ENCODE measurements at places on chromosomes 1 and 21.

- DNase-seq, result no peak
Measured at GRCh38 chr1:23897083-23897482, 16.1 kb downstream of the CNR2 start.

GRCh38 chr1:235918032-235918431, 51.3 kb upstream of the LYST start:
- no peak for DNase-seq

DNA sequence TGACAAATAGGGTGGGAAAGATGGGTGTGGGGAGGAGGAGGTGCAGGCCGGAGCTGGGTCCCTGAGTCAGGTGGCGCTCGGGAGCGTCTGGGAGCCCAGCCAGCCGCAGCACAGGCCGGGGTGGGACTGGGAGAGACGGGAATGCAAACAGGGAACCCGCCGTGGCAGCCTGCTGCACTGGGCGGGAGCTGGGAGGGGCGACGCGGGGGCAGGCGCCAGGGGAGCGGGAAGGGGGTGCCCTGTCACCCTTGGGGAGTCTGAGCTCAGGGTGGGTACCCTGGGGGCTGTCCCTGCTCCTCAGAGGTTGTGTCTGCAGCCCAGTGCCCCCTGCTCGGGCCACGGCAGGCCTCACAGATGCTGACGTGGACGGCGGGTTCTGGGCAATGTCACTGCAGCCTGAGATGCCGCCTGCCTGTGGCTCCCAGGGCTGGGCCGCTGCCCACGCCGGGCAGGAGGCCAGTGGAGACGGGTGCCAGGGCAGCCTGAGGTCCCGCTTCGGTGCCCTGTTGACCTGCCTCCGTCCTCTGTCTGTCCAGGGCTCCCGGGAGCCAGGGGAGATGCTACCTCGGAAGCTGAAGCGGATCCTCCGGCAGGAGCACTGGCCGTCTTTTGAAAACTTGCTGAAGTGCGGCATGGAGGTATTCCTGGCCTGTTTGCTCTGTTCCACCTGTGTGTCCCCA, 16.6 kb upstream of the LRRC3 start:
- peak; percentile 81 for DNase-seq

DNA sequence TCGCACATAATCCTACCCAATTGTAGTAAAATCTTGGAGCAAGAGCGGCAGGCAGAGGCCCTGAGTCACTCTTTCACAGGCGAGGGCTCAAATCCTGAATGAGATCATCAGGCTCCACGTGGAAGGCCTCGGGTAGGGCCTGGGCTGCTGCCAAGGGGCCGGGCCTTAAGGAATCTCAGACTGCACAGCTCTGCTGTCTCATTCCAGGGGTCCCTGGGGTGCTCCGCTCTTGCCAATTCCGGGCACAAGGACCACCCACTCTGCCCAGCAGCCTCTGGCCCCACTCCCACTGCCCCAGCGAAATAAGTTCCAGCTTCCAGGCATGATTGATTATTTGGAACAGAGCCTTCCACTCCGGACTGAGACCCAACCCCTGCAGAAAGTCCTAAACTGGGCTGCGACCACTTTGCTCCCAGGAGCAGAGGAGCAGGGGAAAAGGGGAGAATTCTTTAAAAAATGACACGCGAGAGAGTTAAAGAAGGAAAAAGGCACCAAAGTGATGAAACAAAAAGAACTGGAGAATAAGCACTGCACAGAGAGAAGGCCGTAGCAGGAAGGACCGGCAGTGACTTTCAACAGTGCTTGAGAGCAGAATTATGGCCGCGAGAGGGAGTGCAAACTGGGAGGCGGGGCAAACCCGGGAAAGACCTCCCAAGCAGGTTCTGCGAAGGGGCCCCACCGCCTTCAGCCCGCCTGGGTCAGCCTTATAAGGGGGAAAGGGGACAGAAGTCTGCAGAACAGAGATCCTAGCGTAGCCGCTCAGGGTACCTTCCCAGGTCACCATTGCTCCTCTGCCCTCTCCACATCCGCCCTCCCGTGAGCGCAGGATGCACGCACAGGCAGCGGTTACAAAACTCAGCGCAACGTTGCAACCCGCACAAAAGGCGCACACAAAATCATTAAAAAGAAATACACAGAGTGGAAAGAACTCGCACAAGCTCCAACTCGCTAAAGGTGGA, 2.0 kb downstream of the ADAMTS1 start:
- peak; percentile 93 for DNase-seq

DNA sequence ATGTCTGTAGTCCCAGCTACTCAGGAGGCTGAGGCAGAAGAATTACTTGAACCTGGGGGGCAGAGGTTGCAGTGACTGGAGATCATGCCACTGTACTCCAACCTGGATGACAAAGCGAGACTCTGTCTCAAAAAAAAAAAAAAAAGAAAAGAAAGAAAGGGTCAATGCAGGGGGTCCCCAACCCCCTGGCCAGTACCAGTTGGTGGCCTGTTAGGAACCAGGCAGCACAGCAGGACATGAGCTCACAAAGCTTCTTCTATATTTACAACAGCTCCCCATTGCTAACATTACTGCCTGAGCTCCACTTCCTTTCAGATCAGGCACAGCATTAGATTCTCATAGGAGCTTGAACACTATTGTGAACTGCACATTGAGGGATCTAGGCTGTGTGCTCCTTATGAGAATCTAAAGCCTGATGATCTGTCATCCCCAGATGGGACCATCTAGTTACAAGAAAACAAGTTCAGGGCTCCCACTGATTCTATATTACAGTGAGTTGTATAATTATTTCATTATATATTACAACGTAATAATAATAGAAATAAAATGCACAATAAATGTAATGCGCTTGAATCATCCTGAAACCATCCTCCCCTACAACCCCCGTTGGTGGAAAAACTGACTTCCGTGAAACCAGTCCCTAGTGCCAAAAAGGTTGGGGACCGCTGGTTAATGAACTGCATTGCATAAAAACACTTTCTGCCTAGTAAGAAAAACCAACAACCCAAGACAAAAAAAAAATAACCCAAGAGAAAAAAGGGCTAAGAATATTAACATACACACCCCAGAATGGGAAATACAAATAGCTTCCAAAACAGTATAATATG, 2.8 kb downstream of the ZBTB8OS start:
- no peak for DNase-seq

DNA sequence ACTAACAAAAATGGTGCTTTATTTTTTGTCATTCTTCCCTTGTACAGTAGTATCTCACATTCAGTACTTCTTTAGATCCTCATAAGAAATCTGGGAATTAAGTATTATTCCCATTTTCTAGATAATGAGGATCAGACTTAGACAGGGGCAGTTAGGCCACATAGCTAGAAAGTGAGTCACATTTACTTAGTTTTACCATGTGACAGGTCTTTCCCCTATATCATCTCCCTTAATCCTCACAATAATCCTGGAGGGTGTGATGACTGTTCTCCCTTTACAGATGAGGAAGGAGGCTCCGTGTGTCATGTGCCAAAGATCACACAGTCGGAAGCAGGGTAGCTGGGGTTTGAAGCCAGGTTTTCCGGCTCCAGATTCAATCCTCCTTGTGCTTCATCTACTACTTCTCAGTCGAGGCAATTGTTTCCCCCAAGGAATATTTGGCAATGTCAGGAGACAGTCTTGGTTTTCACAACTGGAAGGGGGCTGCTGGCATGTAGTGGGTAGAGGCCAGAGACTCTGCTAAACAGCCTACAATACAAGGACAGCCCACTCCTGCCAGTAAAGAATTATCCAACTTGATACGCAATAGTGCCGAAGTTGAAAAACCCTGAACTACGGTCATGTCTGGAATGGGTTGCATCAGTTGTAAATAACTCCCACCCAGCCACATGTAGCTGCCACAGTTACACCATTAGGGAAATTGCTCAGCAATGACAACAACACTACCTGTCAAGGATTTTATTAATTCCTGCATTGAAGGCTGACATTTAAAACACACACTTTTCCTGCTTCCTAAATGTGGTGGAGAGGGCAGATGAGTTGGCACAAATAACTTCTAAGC, 54.5 kb downstream of the C8B start:
- no peak for DNase-seq

GRCh38 chr1:40179496-40180089, 18.4 kb downstream of the RLF start:
- DNase-seq, result no peak

GRCh38 chr1:113628997-113629396, 130.3 kb downstream of the PHTF1 start:
- no peak for DNase-seq

GRCh38 chr21:15241997-15242736, 177.4 kb upstream of the NRIP1 start:
- DNase-seq, result no peak

DNA sequence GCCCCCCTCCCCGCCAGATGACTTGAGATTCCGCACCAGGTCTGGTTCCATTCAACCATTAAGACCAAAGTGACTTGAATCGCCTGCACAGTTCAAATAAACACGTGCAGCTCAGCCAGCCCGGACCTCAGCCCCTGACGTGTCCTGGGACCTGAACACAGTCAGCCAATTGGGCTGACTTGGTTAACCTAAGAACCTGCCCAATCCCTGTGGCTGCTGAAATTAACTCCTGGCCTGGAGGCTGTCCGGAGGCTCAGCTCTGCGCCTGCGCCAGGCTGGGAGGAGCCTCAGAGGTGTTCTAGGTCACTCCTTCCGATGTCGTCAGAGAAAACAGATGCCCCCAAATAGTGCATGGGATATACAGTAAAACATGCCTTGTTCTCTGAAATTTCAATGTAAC, 73.4 kb downstream of the SCCPDH start:
- no peak for DNase-seq

- no peak for DNase-seq
Measured at GRCh38 chr21:42781971-42782722, 97.2 kb downstream of the WDR4 start.

DNA sequence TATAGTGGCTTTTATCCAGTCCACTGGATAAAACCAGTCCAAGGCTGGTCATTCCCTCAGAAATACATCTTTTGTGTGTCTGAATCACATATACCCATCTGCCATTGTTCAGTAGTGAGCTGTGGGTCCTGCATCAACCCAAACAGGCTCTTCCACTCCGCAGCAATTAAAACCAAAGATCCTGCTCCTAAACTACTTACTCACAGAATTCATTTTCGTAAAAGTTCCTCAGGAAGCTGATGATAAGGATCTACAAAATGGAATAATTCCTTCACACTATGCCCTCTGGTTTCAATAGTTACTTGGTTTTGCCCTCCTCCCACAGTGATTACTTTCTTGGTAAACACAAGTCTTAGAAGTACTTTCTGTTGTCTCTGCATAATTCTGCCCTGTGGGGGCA, 5.1 kb upstream of the MFSD2A start:
- no peak for DNase-seq

GRCh38 chr1:156146769-156147405, 6.5 kb upstream of the SEMA4A start:
- no peak for DNase-seq

GRCh38 chr1:26254404-26254803, 20.4 kb downstream of the CEP85 start:
- no peak for DNase-seq

DNA sequence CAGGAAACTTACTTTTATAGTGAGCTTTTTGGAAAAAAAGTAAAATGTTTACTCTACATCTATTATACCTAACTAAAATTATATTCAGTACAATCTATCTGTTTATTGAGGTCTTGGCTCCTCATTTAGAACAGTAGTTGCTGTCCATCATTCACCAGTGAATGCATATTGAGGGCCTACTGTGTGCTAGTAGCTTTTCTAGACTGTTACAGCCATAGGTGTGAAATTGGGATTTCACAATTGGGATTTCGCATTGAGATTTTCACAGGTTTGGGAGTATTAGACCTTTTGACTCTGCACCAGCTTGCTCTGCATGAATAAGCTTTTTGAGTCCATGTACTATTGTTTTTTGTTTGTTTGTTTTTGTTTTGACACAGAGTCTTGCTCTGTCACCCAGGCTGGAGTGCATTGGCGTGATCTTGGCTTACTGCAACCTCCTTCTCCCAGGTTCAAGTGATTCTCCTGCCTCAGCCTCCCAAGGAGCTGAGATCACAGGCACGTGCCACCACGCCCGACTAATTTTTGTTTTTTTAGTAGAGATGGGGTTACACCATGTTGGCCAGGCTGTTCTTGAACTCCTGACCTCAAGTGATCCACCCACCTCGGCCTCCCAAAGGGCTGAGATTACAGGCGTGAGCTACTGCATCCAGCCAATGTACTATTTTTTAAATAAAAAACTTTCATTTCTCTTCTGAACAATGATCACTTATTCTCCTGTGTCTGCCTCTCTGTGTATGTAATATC, 47.2 kb upstream of the ERRFI1 start:
- no peak for DNase-seq

GRCh38 chr1:205257735-205258134, 30.0 kb downstream of the TMCC2 start:
- DNase-seq, result no peak

GRCh38 chr1:40096977-40097782, at the start of gene PPT1:
TSS of gene PPT1 (minus strand) at chr1:40097252. CDS start at chr1:40097238, 14 bp downstream.
- peak; percentile 94 for DNase-seq

- no peak for DNase-seq
Measured at GRCh38 chr1:233635765-233636502, 22.0 kb downstream of the KCNK1 start.

DNA sequence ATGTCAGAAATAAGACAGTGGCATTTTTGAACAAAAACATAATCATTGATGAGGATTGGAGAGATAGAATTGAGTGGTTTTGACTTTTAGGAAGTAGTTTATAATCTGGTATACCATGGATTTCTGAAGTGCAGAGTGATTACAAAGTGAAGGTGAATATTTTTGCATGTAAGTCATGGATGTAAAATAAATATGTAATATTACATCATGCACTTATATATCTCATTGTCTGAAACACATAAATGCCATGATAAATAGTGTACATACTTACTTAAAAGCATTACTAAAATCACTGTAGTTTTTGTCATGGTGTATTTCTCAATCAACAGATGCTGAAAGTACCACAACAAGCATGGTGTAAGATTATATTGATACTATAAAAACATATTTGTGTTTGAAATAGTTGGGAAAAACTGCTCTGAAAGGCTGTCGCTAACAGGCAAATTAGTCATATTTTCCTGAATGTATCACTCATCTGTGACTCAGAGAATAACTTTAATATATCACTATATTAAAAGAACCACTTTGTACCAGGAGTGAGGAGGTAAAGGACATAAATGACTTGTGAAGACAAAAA, 24.8 kb upstream of the RGS18 start:
- no peak for DNase-seq

- DNase-seq, result no peak
Measured at GRCh38 chr1:6672558-6672957, 29.1 kb downstream of the DNAJC11 start.

GRCh38 chr1:207904391-207904790, 6.5 kb downstream of the CD34 start:
- no peak for DNase-seq

GRCh38 chr1:182601416-182601786, 2.8 kb downstream of the RGS16 start:
- no peak for DNase-seq

GRCh38 chr1:6508154-6508815, 16.8 kb upstream of the PLEKHG5 start:
- DNase-seq, result no peak

All from Right ventricle myocardium inferior (tissue), 1 donor.